ENCODE measurements at places on chromosomes 4 and X.

GRCh38 chrX:148956352-148956751 is 455.9 kb downstream of the AFF2 start:
- no peak for DNase-seq

DNA sequence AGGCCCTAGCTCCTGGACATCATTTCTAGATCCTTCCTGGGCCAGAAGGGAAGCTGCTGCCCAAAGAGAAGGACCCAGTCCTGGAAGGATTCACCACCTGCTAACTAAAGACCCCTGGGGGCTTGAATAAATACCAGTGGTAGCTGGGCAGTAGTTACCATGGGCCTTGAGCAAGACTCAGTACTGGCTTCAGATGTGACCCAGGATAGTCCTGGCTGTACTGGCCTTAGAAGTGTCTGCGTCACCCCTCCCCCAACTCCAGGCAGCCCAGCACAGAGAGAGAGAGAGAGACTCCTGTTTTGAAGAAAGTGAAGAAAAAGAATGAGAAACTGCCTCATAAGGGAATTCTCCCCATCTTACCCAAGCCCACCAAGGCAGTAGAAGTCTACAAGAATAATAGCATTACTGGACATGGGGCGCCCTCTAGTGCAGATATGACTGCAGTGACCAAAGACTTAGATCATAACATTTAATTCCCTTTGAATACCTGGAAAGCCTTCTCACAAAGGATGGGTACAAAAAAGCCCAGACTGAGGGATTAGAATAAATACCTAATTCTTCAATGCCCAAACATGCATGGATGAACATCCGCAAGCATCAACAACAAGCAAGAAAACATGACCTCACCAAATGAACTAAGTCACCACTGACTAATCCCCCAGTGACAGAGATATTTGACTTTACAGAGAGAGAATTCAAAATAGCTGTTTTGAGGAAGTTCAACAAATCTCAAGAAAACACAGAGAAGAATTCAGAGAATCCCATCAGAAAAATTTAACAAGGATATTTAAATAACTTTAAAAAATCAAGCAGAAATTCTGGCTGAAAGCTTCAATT is 171.8 kb downstream of the HNRNPD start:
- DNase-seq = peak; percentile 25

- no peak for DNase-seq
Measured at GRCh38 chr4:147318586-147318985, 162.3 kb upstream of the EDNRA start.

DNA sequence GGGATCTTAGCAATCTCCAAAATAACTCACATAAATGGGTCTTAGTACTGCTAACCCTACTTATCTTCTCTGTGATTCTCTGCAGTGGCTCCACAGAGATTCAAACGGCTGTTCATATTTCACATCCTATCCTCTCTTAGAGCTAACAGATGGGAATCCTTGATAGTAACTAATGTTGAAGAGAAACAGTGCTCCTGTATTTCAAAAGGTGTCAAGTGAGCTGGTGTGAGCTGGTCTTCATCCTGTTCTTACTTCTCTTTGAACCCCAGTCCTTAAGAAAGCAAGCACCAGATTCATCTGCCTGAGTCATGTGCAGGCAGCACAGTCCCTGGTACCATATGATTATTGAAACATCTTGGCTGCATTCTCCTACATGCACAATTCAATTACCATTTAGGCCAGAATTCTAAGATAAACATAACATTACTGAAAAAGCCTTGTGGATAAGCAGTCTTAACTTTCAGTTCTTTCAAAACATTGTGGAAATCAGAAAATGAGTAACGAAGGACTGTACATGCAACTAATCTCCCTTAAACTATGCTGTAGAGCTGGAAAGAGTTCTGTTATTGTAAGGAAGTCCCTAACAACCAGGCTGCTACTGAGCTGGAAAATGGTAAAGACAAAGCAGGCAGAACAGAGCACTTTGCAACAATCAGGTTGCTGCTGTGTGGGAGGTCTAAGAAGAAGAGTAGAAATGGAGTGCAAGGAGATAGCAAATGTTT is 153.1 kb downstream of the NPNT start:
- no peak for DNase-seq

DNA sequence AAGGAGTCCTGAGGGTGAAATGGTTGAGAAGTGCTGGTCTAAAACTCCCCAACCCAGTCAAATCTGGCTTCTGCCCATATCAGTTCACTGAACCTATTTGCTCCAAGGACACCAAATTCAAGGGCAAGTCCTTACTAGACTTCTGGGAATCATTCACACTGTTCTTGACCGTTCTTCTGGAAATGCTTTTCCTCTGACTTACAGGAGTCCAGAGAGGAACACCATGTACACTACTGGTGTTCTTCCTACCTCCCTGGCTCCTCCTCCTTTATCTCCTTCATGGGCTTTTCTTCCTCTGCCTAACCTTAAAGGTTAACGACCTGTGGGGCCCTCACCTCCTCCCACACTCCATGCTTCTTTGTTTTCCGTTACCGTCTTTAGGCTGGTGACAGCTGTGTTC is 281.3 kb downstream of the FRMPD4 start:
- DNase-seq = no peak

DNA sequence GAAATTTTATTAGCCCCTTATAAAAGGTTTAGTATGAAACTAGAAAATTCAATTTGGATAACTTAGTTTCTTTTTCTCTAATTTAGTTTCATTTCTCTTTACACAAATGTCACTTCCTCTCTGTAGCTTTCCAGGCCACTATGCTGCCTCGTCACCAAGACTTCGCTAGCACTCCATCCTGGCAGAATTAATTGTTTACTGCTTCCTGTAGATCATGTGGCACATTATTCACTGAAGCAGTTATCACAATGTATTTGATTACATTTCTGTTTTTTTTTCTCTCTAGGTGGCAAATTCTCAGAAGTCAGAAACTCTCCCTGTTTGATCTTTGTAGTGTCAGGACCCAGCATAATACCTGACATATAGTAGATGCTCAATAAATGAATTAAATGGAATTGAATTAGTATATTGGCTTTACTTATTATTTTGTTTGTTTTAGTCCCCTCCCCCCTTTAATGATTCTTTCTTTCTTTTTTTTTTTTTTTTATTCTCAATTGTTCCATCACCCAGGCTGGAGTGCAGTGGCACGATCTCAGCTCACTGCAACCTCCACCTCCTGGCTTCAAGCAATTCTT is 9.3 kb upstream of the SAT1 start:
- no peak for DNase-seq

DNA sequence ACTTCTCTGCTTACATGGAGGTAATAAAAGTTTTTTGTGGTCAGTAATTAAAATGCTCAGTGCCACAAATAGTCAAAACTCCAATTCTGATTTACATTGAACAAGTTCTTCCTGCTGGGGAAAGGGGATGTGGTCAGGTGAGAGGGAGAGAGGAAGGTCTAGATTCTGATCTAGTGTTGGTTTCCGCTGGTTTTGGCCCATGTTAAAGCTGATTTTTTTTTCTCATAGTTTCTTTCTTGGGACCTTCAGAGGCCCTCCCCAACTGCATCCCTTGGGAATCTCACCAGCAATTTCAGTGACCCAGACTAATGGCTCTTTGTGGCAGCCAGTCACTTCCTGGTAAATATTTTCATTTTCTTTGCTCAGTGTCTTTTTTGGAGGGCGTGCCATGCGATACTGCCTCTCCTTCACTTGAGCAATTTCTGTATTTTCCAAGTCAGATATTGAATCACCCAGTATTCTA is 332.7 kb downstream of the RAPGEF2 start:
- no peak for DNase-seq

- no peak for DNase-seq
Measured at GRCh38 chrX:2566055-2566454, 65.3 kb upstream of the DHRSX start.

DNA sequence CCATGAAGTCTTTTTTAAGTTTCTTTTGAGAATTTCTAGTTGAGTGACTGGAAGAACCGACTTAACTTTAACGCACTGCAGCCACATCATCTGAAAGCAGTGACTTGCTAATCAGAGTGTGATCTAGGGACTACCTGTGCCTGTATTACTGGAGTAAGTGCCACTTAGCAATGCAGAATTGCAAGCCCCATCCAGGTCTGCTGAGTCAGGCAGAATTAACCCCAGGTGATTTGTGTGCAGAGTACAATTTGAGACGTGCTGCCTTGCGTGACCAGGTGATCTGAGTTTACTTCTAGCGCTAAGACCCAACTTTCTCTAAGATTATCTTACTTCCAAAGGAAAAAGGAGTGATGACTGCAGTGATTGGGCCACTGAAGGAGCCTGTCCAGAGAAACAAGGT is 85.3 kb downstream of the CLCN4 start:
- DNase-seq = no peak

DNA sequence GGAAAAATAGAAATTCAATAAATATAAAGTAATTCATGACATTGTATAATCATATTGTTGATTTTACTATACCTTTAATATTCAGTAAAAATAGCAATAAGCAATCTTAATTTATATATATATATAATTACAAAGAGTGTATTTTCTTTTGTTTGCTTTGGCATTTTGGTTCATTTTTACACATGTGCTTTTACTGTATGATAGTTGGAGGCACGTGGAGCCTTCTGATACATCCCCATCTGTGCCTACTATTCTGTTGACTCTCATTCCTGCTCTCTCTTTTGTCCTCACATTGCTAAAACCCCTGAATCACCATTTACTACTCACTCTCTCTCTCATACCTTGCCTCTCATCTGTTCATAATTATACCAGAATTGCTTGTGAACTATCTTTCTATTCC is 106.4 kb upstream of the NDST4 start:
- DNase-seq = no peak

Measured in activated naive CD8-positive, alpha-beta T cell treated with anti-CD3 and anti-CD28 coated beads, Interleukin-2, amount 50 U/mL, for 16 hours (primary cell).